ENCODE measurements at places on chromosomes 13 and 19.

- no peak for DNase-seq
These were observed 45.5 kb downstream of the COL4A1 start for GRCh38 chr13:110261166-110262081.

DNA sequence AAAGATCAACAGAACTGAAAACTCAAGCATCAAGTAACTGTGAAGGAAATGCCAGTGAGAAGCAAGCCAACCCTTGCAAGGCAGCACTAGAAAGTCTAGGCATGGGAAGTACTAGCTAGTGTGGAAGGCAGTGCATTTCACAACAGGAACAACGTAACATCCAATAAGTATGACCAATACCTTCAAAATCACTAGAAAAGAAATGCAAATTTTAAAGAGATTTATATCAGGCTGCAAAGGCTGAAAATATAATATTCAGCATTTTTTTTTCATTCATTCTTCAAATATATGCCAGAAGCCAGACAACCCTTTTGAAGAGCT lies 121.9 kb downstream of the DLEU7 start:
- DNase-seq, result no peak

GRCh38 chr19:53432088-53432661 lies 391 bp downstream of the ZNF761 start:
- DNase-seq, result peak; percentile 56

DNA sequence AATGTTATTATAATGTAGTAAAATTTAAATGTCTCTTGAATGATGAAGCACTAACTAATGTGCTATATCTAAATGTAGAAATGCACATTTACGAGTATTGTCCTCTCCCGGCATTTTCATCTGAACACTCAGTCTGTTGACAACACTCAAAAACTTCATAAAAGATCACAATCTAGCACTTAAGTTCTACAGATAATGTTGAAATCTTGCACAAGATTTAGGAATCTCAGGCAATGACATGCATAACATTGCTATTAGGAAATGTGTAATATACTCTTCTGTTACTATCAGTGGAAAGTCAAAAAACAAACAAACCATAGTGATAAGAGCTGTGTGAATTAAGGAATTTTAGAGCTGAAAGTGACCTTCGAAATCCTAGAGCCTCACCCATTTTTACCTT lies 37.5 kb upstream of the XPO4 start:
- DNase-seq, result peak; percentile 85

DNA sequence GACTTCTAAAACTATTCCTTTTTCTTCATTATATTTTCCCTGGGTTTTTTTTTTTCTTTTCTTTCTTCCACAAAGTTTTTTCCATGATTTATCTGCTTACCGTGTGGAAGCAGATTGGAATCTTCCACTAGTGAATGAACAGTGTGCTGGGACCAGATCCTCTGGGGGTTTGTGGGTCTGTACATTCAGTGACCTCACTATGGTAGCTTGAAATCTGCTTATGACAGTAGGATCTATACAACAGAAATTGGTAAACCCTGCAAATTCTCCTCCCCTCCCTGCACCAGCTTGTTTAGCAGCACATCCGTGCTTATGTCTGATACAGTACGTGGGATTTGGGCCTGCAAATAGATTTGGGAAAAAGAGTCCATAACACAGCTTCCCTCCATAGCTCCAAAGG lies 26.0 kb upstream of the MAB21L1 start:
- no peak for DNase-seq

DNA sequence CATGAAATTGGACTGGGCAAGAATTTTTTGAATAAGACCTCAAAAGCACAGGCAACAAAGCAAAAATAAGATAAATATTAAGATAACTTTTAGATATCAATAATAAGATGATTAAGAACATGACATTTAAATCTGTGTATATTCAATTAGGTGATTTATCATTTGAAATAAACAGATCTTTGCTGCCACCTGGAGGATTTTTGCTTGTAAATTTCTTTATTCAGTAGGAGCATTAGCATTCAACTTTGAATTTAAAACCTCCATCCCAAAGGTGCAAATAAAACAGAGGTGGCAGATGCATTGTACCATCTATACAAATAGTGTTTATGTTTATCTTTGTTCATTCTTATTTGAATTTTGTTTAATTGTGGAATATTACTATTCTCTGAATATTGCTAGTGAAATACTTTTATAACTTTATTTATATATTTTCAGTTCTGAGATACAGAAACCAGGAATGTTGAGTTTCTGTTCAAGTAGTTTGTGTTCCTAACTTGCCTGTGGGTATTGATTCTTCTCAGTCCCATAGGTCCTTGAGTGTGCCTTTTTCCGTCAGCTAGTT lies 20.9 kb downstream of the COG6 start:
- peak; percentile 58 for DNase-seq

- no peak for DNase-seq
These were observed 8.3 kb downstream of the COL4A1 start for GRCh38 chr13:110298505-110299282.

- no peak for DNase-seq
These were observed 50.7 kb downstream of the KLF2 start for GRCh38 chr19:16375157-16375935.

GRCh38 chr13:109136873-109137272 lies 507.5 kb downstream of the MYO16 start:
- no peak for DNase-seq

DNA sequence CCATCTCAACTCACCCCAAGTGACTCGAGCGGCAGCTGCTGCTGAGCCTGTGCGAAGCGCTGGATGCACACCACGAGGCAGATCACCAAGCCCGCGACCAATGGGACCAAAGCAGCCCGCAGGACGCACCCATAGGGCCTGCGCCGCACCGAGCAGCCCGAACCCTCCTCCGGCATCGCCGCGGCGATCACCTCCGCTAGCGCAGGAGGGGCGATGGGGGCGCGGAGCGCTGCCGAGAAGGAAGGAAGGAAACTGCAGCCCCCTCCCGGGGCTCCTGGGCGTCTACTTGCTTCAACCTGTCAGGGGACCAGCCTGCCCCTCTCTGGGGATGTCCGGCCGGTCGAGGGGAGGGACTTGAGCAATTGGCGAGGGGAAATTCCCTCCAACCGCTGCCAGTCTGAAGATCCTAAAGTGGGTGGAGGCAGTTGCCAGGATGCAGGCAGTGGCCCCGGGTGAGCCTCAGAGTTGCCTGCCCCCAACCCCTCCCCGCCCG lies at the start of gene CD70:
Gene CD70, minus strand, starts transcription at position 324 of the 493 bp plus-strand sequence. Its CDS starts 148 bp downstream, at position 176.
- no peak for DNase-seq

DNA sequence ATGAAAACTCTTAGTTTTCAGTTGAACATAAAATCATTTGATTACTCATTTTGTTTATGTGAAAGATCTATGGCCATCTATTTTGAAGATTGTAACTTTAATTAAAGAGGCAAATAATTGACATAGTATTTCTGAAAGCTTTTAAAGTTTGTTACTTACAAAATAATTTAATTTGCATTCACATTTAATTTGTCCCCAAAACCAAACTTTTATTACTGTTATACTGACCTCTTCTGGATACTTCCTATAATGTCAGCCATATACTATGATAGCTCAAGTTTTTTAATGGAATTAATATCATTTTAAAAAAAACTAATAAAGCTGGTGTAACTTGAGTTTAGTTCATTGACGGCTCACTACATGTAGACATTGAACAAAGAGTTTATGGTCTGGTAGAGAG lies 4.9 kb upstream of the SGCG start:
- DNase-seq, result no peak

- DNase-seq, result peak; percentile 21
These were observed 540.4 kb upstream of the NBEA start for GRCh38 chr13:34401696-34402095.

GRCh38 chr13:98571955-98572662 lies 4.8 kb downstream of the STK24 start:
- DNase-seq, result peak; percentile 90
